ENCODE measurements at places on chromosomes 2 and 18.

DNA sequence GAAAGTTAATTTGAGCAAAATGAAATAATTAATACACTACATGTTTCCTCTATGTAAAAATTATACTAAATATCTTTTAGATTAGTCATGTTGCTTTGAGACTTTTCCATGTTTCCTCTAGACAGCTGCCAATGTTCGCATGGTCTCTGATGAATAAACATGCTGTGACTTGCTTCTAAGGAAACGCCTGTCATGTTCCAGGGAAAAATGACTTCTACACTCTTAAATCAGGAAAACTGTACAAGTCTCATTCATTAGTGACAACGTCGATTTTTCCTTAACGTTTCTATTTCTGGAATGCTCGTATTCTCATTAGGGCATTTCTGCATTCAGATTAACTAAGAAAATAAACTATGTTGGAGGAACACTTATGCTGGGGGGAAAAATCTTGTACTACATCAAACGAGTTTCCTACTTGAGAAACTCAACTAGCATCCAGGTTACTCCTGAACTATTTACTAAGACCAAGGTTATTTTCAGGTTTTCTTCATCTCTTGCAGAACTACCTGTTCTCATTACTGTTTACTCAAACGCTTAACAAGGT is 1.6 kb downstream of the COBLL1 start:
- no peak for DNase-seq
- no peaks in the 10 kb centered on the region for H3K27me3 ChIP-seq
- H3K36me3 ChIP-seq = no peaks in the 10 kb centered on the region
- peak overlapping the region; percentile 78 for H3K27ac ChIP-seq

DNA sequence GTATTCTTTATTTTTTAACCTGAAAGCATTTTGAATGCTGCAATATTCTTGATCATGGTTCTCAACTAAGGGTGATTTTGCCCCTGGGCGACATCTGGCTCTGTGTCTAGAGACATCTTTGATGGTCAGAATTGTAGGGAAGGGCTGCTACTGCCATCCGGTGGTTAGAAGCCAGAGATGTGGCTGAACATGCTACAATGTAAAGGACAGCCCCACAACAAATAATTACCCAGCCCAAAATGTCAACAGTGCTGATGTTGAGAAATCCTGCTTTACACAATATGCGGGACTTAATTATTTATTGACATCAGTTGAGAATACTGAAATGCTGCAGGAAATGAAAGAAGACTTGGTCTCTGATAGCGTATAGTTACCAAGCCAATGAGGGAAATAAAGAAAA is 37.5 kb upstream of the SERPINB2 start:
- no peaks in the 10 kb centered on the region for H3K36me3 ChIP-seq
- DNase-seq = no peak
- H3K27me3 ChIP-seq = peaks cover 2% of the 10 kb centered on the region
- H3K27ac ChIP-seq = no peak overlapping the region
- H3K4me3 ChIP-seq = no peak overlapping the region
- H3K4me1 ChIP-seq = no peaks in the 10 kb centered on the region

DNA sequence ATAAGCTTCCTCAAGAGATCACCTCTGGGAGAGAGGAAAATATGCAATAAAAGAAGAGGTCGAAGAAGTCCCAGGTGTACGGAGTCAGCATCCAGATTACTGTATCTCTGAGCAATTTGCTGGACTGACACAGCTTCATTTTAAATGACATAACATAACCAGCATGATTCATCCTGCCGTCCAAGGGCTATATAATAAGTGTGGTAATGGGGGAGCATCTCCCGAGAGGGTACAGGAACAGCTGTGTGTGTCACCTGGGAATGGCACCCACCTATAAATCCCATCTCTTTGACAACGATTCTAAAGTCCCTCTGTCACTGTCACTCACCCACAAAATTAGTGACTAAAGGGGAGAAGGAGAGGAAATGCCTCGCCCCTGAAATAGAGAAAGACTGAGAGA is 19.3 kb upstream of the FZD7 start:
- H3K36me3 ChIP-seq = peaks cover 2% of the 10 kb centered on the region
- H3K27ac ChIP-seq = no peak overlapping the region
- peaks cover 9% of the 10 kb centered on the region for H3K27me3 ChIP-seq
- no peak overlapping the region for H3K4me3 ChIP-seq
- DNase-seq = no peak

- no peaks in the 10 kb centered on the region for H3K36me3 ChIP-seq
- H3K27ac ChIP-seq = no peak overlapping the region
- no peak for DNase-seq
- no peaks in the 10 kb centered on the region for H3K4me1 ChIP-seq
- H3K27me3 ChIP-seq = no peaks in the 10 kb centered on the region
These were observed 1064.4 kb upstream of the ZEB2 start for GRCh38 chr2:145584353-145584752.
